Fibroblast of skin of abdomen (primary cell): ENCODE measurements at places on chromosomes 2 and 18.

GRCh38 chr2:56739413-56739812 lies 555.6 kb downstream of the CCDC85A start:
- peak; percentile 40 for DNase-seq

GRCh38 chr2:20061476-20061875 lies 10.0 kb upstream of the LAPTM4A start:
- peak; percentile 63 for DNase-seq

DNA sequence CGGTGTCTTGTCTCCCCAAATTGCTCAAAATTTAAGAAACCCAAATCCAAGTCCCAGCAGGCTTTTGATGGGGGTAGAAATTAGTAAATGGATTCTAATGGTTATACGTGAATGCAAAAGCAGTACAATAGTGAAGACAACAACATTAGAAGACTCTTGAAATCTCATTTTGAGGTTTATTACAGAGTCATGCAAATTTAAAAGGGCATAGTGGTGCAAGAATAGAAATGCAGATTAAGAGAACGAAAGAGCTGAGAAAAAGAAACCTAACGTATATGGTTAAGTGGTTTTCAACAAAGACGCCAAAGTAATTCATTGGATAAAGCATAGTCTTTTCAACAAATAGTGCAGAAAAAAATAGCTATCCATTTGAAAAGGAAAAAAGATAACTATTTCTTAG lies 33.2 kb upstream of the CXXC1 start:
- no peak for DNase-seq

GRCh38 chr2:112724591-112725525 lies 4.0 kb downstream of the NT5DC4 start:
- DNase-seq, result no peak
